ENCODE measurements at places on chromosomes 4 and X.

GRCh38 chr4:15459706-15460105 lies 10.0 kb upstream of the CC2D2A start:
- DNase-seq, result no peak

DNA sequence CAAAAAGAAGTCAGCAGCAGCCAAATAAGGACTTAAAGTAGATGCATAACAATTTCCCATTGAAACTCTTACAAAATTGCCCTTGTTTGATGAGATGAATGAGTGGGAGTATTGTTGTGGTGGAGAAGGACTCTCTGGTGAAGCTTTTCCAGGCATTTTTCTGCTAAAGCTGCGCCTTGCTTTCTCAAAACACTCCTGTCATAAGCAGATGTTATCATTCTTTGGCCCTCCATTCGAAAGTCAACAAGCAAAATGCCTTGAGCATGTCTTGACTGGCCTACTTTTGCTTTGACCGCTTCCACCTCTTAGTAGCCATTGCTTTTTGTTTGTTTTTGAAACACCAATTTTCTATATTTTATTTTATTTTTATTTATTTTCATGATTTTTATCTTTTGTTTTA lies 340.9 kb upstream of the FGF13 start:
- DNase-seq, result no peak

- DNase-seq, result no peak
Observed at GRCh38 chr4:148376151-148376550, 66.1 kb downstream of the NR3C2 start.

GRCh38 chrX:148914783-148915182 lies 414.4 kb downstream of the AFF2 start:
- DNase-seq, result no peak

- no peak for DNase-seq
Observed at GRCh38 chr4:83362492-83363329, 28.1 kb upstream of the HPSE start.

DNA sequence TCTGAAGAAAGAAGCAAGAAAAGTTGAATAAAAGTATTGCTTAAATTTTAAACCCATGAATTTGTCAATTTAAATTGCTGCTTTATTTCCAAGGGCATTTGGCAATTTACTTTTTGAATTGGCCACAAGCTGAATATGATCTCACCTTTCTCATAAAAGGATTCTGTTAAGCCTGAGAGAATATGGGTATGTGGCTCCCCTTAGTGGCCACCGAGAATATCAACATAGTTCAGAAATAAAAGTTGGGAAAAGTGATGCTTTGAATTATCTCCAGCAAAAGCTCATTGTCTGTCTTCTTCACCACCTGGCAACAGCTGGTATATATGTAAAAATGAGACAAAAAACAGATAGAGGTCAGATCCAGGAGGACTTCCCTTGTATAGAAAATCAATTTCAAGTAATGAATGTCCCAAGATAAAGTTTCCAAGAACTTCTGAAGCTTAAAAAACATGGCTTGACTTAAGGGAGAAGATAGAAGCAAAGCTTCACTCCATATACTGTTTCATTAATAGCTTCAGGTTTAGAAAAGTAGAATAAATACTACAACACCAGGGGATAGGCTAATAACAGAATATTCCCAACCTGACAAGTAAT lies 290.7 kb upstream of the FAM241A start:
- DNase-seq, result no peak

DNA sequence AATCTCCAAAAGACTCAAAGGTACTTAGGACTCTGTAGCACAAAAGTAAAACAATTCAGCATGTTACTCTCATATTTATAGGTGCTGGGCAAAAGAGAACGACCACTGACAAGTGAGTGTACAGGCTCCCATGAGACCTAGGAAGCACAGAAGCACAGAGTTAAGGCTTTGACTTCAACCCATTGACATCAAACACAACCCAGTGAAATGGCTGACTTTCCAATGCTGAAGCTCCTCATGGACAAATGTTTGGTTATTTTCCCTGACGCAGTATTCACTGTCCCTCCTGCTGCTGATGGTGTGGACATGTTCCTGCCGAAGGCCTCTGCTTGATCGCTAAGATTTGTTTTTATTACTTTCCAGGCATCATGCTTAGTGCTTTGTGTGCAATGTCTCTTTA lies 148.7 kb downstream of the TSPAN5 start:
- DNase-seq, result no peak

GRCh38 chr4:14902342-14902741 lies 99.9 kb upstream of the CPEB2 start:
- no peak for DNase-seq

DNA sequence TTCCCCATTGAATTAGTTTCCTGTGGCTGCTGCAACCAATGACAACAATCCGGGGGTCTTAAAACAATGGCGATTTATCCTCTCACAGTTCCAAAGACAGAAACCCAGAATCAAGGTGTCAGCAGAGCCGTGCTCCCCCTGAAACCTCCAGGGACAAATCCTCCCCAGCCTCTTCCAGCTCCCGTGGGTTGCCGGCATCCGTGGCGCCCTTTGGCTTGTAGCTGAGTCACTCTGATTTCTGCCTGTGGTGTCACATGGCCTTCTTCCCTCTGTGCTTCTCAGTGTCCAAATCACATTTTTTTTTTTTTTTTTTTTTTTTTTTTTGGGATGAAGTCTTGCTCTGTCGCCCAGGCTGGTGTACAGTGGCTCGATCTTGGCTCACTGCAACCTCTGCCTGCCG lies 64.5 kb upstream of the STX18 start:
- DNase-seq, result no peak

DNA sequence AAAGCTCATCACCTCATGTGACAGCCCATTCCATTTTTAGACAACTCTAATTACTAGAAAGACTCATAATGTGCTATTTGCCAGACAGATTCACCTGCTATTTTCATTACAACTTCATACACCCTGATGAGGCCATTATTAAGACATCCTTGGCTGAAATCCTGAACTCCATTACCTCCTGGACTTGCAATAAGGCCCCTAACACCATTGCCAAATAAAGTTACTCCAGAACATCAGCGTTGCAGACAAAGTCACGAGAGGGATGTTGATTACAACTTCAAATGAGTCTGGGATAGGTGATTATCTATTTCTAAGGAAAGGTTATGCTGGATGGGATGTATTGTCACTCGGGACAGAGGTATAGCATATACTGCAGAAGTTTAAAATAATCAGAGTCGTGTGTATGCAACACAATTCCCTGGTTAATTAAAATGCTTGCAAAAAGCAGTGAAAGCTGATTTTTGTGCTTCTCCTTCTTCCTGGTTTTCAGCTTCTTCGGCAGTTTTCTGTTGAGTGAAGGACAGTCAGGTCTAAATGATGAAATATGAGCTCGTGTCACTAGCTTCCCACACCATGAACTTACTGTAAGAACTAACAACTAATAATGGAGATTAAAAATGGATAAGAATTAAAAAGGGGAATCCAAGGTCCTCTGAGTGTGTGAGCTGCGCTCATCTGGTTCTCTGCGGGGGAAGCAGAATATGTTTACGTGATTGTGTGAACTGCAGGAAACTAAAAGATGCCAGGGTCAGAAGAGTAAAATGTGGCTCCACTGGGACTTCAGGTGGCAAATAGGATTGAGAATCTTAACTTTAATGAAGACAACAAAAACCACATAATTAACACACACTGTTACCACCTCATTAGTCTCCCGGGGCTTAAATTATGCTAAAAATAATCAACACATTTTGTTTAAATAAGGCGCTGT lies 17.6 kb upstream of the SOD3 start:
- no peak for DNase-seq

DNA sequence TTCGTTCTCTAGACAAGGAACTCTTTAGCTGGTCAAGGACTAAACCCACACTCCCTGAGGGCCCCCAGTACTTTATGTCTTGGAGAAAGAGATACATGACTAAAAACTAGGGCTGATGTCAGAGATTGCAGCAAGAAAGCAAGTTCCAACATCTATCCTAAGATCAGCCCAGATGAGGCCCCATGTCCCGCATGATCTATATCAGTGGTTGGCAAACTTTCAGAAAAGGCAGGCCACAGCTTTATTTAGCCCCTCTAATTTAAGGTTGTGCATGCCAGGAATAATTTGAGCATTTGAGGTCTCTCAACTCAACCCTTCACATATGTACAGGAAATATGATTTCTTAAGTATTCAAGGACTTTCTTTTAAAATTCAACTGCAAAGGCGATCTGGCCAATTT lies 44.1 kb upstream of the FRMD7 start:
- DNase-seq, result no peak

DNA sequence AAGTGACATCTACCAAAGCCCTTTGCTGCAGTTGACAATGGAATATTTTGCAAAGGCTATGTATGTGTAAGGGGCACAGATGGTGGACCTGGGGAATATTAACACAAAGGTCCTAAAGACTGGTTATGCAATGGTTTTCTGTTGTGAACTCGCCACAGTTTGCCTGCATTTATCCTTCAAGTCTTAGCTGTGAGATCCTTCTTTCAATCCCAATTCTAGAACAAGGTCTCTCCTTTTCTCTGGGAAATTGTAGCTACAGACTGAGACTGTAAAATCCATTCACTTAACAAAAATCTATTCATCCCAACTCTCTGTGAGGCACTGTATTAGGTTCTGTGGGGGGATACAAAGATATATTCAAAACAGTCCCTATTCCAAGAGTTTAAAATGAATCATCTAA lies 250.4 kb downstream of the GPM6A start:
- DNase-seq, result no peak

DNA sequence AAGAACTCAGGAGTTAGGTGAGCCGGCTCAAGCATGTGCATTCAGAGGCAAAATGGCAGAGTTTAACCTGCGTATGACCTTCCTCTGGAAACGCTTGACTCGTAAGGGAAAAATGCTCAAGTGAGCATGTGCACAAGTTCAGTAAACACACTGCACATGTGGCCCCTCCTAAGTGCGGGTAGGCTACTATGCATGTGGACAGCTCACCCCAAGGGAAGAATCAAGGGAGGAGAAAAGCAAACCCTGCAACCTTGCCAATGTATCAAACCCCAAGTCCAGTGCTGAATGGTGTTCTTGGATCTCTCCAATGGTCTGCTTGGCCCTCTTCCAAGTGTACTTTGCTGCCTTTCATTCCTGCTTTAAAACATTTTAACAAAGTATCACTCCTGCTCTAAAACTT lies 407.1 kb downstream of the ADAM29 start:
- no peak for DNase-seq

GRCh38 chr4:169756971-169757574 lies 671 bp downstream of the HPF1 start:
- DNase-seq, result no peak

DNA sequence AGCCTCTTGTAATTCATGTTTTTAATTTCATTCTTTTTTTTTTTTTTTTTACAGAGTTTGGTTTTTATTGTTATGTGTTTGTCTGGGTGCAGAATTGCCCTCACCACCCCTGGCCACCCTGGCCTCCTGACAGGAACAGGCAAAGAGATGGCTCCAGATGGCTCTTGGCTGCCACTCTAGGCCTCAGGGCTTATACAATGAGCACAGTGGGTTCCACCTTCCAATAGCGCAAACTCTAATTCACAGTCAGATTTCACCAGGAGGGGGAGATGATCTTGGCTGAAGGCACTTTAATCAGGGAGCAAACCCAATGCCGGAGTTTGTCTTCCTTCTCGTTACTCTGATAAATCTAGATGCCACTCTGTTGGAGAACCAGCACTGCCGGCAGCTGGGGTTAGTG lies 24.8 kb downstream of the CPE start:
- DNase-seq, result no peak

- DNase-seq, result no peak
Observed at GRCh38 chr4:54093324-54094240, 6.4 kb upstream of the GSX2 start.

DNA sequence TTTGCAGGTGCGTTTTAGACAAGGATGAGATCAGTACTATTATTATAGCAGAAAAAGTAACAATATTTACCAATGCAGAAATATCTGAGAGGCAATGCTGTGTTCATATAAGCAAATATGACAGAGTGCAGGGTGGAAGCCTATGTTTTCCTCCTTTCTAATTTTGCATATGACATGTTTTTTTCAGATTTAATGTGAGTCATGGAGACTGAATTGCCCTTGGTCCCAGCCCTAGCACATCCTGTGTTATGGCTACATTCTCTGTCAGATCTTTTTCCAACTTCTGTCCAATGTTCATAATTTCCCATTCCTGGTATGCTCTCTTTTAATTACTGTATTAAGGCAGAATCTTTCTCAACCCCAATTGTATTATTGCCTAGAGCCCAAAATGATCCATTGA lies 165.6 kb downstream of the SLC7A11 start:
- DNase-seq, result no peak

DNA sequence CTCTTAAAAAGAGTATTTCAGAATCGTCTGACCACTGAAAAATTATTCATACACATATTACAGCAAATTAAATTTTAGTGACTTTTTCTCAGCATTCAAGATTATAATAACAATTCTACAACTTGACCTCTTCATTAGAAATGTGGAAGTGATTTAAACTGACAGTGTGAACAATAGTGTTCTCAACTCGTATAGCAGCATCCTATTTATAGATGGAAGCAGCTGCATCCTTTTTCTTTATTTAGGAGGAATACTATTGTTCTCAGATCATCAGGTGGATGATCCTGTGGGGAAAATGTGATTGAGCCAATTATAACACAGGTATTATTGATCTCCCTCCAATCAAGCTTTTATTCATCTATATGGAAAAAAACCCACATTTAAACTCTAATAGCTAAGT lies 56.7 kb downstream of the RAPGEF2 start:
- DNase-seq, result no peak

DNA sequence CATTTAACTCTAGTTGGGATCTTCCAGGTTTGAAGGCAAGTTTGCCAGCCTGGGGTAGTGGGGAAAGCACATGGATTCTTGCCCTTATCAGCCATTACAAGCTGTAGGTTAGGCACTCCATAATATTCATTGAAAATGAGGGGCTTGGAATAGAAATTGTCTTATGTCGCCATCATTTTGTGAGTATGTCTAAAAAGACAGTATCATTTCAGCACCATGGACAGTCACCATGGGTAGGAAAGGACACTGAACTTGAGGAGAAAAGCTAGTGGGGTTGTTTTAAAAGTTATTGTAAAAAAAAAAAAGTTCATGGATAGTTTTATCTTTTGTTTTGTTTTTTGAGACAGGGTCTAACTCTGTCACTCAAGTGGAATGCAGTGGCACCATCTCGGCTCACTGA lies 356.1 kb downstream of the HNRNPD start:
- DNase-seq, result no peak

- DNase-seq, result no peak
Observed at GRCh38 chrX:55486736-55487135, 2.9 kb downstream of the USP51 start.

DNA sequence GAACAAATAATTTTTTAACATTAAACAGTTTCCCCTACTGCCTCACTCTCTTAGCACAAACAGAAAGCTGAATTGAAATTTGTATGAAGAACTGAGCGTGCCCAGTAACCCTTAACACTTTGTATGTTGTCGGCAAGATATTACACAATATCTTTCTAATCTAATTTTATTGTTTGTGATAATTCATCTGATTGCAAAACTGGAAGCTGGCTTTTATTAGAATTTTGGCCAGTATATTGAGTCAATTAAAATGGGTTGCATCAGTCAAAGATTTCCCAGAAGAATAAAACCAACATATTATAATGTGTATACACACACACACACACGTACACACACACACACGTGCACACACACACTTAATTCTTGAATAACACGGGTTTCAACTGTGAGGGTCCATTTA lies 2332.1 kb downstream of the PCDH7 start:
- DNase-seq, result no peak
